ENCODE measurements at places on chromosomes 13 and 19.

DNA sequence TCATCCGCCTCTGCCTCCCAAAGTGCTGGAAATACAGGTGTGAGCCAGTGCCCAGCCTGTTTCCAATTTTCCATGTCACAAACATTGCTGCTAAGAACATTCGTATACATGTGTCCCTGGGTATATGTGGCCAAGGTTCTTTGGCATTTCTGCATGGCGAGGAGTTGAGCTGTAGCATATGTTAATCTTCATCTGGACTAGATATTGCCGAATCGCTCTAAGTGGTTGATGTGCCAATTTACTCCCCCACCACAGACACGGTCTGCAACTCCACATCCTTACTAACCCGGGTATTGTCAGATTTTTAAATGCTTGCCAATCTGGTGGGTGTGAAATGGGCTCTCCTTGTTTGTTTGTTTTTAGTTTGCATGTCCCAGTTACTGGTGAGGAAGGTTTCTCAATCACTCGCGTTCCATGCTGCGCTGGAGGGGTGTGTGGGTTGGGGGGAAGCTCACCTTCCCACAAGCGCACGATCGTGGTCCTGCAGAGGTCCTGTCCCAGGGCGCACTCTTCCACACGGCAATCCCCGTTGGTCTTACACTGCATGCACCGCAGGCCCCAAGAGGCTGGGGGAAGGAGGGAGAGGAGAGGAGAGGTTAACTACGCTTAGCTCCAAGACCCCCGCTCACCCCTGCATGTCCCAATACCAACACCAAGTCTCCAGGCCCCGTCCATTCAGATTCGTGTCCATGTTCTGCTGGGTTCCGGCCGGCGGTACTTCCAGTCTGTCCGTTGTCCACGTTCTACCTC lies 2.7 kb downstream of the PLAUR start:
- no peak for DNase-seq

- DNase-seq, result no peak
Observed at GRCh38 chr13:103349211-103349980, 283.2 kb upstream of the SLC10A2 start.

DNA sequence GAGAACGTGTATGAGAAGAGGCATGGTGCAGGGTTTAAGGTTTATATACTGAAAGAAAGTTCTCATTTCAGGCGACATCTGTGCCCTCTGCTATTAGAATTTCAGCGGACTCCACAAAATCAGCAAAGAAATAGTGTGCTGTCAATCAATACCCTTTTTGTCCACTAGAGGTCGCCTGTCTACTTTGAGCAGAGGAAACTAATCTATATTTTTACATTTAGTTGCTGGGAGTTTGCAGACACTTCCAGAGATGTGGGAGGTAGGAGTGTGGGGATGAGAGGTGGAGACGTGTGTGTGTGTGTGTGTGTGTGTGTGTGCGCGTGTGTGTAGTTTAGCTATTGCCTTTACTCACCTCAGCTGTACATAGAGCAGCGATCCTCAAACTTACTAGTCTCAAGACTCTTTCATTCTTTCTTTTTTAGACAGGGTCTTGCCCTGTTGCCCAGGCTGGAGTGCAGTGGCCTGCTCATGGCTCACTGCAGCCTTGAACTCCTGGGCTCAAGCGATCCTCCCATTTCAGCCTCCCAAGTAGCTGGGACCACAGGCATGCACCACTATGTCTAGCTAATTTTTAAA lies 9.7 kb downstream of the INAFM1 start:
- DNase-seq, result peak; percentile 62

DNA sequence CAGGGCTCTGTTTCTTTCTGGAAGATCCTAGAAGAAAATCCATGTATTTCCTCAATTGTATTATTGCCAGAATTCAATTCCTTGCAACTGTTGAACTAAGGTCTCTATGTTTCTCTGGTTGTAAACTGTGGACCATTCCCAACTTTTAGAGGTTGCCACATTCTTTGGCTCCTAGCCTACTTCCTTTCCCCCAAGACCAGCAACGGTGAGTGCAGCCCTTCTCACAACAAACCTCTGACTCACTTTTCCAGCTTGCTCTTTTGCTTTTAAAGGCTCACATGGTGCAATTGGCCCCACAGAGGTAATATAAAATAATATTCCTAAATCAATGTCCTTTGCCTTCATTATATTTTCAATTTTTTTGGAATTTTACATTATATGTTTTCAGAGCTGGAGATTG lies 371.3 kb downstream of the SLITRK5 start:
- peak; percentile 2 for DNase-seq

- DNase-seq, result peak; percentile 31
Observed at GRCh38 chr19:40718774-40719391, 2.0 kb downstream of the ITPKC start.

GRCh38 chr13:72586518-72586917 lies 140.9 kb downstream of the MZT1 start:
- DNase-seq, result no peak

DNA sequence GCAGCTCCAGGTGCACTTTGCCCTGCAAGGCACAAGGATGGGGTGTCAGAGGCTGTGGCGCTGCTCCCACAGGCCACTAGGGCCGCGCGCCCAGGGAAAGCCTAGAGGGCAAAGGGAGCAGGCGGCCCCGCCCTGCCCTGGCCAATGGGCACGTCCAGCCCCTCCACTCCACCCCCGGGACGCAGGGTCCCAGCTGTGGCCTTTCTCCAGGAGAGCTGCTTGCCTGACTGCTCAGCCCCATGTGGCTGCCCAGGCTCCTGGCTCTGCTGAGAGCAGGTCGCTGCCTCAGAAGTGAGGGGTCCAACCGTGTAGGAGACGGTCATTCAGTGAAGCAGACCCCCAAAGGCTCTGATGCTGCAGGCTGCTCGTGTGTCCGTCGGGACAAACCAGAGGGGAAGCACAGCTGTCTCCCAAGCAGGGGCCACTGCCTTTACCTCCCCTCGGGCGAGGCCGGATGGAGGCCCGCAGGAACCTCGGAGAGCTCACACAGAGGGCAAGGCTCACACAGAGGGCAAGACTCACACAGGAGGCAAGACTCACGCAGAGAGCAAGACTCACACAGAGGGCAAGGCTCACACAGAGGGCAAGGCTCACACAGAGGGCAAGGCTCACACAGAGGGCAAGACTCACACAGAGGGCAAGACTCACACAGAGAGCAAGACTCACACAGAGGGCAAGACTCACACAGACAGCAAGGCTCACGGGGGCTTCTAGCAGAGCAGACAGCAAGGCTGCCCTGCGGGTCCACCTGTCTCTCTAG lies 56.2 kb upstream of the C13orf46 start:
- DNase-seq, result no peak

GRCh38 chr19:33428627-33429125 lies 55.2 kb downstream of the CEBPG start:
- no peak for DNase-seq

GRCh38 chr19:33085570-33086128 lies 4.7 kb downstream of the GPATCH1 start:
- DNase-seq, result no peak

DNA sequence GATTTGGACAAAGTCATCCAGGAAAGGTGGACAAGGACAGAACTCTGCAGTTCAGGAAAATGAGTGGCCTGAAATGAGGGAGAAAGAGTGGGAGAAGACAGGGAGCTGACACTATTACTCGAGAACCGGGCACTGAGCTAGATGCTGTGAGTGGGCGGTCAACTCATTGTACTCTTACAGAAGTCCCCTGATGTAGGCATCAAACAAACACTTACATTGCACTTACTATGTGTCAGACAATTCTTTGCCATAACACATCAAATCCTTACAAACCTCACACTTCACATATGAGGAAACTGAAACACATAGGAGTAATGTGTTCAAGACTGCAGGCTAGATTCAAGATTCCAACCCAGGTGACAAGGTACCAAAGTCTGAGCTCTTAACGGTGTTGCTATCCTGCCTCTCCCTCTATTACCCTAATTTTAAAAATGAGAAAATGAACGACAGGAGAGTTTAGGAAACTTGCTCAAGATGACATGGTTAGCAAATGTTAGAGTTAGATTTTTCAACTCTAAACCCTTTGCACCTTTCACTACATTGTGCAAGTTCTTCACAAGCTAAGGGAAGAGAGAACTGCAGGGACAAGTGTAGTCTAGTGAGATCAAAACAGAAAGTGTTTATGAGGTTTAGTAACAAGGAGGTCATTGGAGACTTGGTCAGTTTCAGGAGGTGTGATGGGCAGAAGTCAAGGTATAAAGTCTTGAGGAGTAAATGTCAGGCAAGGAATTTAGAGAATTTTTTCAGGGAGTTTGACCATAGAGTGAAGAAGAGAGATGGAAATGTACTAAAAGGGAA lies 4.9 kb upstream of the MEDAG start:
- no peak for DNase-seq

DNA sequence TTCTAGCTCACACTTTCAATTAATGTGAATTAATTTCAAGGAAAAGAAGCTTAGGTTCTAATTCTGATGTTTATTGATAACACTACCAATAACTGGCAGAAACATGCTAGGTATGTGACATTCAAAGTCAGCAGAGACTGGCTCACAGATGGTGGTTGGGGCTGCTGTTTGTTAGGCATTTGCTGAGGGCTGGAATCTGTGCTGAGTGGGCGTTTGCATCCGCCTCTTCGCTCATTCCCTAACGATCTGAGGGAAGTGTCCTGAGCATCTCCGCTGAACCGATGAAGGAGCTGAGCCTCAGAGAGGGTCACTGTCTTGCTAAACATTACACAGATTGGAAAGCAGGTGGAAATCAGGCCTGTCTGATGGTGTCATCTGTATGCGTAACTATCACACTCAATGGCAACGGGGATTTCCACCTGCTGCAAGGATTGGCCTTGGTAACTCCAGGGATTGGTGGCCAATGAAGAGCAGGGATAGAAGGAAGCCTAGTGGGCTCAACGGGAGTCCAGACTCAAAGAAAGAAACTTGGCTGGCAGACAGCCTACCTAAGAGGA lies 338.9 kb downstream of the TEX29 start:
- no peak for DNase-seq

DNA sequence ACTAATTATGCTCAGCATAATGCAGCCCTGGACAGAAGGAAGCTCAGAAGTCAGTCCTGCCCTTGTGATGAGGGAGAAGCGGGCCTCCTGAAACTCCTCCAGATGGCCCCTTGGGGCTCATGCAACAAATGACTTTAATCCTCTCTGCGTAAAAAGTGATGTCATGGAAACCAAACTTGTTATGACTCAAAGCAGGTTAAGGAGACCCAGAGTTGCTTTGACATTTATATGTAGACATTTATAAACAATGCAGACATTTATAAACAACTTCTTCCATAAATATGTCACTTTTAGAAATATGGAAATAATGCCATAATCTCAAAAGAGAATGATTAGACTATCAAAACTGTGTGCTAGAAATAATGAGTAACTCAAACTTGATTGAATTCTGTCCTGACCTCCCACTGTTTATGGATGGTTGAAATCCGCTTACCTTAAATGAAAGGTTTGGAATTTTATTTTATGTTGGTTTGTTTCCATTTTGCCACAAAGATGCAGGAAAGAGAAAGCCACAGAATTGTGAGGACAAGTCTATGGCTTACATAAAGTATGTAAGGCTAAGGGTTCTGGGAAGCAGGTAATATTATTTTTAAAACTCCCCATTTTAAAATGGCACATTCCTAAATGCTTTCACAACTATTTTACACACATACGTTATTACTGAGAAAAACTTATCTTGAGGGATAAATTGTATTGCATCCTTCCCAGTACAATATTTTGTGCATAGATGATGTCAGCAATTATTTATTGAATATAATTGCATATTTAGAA lies 73.7 kb downstream of the CYSLTR2 start:
- DNase-seq, result no peak

DNA sequence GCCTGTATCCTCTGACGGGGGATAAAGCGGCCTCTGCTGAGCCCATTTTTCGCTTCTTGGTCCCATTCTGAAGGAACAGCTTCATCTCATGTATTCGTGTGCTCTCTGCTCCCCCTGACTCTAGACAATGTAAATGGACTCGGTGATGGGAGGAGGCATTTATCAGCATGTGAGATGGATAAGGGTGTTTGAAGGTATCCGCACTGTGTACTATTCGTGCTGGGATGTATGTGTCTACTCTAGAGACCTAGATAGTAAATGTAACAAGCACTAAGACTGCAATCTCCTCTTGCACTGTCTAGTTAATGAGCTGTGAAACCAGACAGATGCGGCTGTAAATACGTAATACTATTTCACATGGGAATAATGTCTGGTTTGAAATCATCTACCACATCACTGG lies 134.6 kb upstream of the ARGLU1 start:
- no peak for DNase-seq

DNA sequence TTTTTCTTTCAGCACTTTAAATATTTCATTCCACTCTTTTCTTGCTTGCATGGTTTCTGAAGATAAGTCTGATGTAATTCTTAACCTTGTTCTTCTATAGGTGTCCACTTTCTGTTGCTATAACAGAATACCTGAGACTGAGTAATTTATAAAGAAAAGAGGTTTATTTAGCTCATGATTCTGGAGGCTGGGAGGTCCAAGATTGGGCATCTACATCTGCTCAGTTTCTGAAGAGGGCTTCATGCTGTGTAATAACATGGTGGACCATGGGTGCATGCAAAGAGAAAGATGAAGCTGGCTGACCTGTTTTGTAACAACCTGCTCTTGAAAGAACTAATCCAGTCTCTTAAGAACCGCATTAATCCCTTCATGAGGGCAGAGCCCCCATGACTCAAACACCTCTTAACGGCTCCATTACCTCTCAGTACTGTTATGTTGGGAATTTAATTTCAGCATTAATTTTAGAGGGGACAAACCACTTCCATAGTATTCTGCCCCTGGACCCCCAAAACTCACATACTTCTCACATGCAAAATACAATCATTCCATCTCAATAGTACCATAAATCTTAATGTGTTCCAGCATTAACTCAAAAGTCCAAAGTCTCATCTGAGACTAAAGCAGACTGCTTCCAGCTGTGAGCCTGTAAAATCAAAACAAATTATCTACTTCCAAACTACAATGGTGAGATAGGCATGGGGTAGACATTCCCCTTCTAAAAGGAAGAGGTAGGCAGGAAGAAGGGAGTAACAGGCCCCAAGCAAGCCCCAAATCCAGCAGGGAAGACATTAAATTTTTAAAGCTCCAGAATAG lies 9.6 kb upstream of the FGF9 start:
- no peak for DNase-seq

DNA sequence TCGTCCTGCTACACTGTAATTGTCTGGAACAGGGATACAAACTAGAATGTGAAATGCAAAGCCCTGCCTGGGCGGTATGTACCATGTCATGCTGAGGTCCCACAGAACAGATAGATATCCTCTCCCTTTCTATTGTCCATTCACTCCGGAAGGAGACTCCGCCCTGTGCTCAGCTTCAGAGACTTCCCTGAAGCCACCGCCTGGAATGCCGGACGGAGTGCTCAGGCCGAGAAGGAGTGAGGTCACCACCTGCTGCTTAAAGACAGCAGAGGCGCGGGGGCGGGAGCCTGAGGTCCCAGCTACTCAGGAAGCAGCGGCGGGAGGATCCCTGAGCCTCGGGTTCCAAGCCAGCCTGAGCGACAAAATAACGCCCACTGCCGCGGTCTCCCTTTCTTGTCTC lies 890 bp upstream of the ZNF611 start:
- DNase-seq, result no peak

GRCh38 chr13:76758738-76759137 lies 127.5 kb downstream of the KCTD12 start:
- DNase-seq, result no peak

DNA sequence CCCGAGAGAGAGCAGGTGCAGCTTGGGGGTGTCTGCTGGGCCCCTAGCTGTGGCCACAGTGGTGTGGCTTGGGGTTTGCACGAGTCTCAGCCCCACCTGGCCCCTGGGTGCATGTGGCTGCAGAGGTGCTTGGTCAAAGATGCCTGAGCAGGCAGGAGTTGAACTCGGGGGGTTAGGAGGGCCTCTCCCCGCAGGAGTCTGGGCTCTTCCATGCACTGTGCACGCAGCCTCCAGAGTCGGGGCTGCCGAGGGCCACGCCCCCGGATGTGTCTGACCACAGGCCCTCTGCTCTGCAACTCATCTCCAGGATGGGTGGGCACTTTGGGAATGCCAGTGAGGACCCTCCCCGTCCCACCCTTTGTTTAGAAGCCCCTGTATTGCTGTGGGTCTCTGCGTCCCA lies 91.5 kb upstream of the MCF2L start:
- no peak for DNase-seq
